ENCODE measurements at places on chromosomes 5 and 9.

GRCh38 chr9:106947106-106947900 lies 84.3 kb downstream of the ZNF462 start:
- no peak for DNase-seq

- peak; percentile 95 for DNase-seq
Measured at GRCh38 chr9:128370752-128371629, at the start of gene URM1. Gene URM1, plus strand, starts transcription at chr9:128371374. Its CDS starts 7 bp downstream, at chr9:128371381.

DNA sequence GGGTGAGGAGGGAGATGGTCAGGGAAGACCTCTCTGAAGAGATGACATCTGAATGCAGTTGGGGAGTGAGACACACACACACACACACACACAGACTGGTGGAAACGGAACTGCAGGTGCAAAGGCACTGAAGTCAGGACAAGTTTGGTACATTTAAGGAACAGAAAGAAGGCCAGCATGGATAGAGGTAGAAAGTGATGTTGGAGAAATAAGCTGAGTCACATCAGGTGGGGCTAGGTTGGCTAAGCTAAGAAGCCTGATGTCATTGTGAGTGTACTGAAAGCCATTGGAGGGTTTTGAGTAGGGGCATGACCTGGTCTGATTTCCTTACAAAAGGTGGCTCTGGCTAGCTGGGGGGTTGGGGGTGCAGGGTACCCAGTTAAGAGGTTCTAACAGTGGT lies 3.1 kb downstream of the BSPRY start:
- no peak for DNase-seq

DNA sequence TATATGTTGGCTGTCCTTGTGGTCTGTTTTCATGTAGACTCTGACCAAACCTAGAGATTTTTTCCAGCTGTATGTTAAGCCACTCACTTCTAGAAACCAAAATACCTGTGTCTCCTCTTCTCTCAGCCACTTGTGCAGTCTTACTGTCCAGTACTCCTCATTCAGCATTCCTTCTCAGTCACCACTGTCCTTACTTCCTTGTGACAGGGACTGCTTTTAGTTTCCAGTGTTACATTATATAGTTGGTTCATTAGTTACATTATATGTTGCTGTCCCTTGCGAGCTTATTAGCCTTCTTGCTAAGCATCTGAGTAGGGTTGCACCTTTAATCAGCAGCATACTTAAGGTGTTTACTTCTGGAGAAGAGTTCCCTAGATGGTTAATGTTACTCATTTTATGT lies 4.3 kb downstream of the ATP6V1G1 start:
- DNase-seq = no peak

- no peak for DNase-seq
Measured at GRCh38 chr5:176414704-176415103, 1.6 kb downstream of the CLTB start.

- no peak for DNase-seq
Measured at GRCh38 chr5:152739916-152740315, 334.8 kb upstream of the NMUR2 start.

- no peak for DNase-seq
Measured at GRCh38 chr5:157109744-157110143, 900 bp upstream of the HAVCR2 start.

DNA sequence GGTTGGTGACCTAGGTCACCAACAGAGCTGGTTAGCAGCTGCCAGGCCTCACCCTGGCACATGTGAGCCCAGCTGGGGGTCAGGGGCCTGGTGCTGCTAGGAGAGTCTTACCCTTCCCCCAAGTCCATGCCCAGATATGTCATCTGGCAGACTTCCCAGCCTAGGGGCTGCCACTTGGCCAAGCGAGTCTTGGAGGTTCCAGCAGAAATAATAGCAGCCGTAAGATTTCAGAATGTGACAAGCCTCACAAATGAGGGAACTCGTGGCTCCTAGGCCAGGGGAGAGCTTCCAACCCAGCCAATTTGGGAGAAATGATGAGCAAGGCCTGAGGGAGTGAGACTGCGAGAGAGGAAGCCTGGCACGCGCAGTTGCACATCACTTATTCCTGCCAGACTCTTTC lies 11.1 kb downstream of the URM1 start:
- DNase-seq = no peak

GRCh38 chr5:59838989-59839388 lies 54.5 kb downstream of the PDE4D start:
- no peak for DNase-seq

- DNase-seq = no peak
Measured at GRCh38 chr9:12230708-12231107, 462.5 kb upstream of the TYRP1 start.

Data from stimulated activated CD8-positive, alpha-beta memory T cell treated with anti-CD3 and anti-CD28 coated beads, Interleukin-15, amount 100 ng/mL, for 48 hours (primary cell).